ENCODE measurements at places on chromosomes 5 and 9.

- DNase-seq = no peak
Measured at GRCh38 chr9:134917431-134918373, at the start of gene FCN1. FCN1 (minus strand) TSS chr9:134917912; CDS start chr9:134917871, 41 bp downstream.

DNA sequence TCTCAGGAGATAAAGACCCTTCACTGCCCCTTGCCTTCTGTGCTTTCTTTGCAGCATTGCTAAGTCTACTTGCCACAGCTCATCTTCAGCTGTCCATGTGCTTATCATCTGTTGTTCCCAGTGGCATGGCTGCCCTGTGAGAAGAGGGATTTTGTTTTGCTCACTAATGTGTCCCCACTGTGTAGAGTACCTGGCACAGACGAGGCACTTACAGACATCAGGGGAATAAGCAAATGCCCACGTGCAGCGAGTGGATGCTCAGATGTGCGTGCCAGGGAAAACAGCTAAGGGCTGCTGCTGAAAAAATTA lies 31.0 kb downstream of the DAP start:
- no peak for DNase-seq

DNA sequence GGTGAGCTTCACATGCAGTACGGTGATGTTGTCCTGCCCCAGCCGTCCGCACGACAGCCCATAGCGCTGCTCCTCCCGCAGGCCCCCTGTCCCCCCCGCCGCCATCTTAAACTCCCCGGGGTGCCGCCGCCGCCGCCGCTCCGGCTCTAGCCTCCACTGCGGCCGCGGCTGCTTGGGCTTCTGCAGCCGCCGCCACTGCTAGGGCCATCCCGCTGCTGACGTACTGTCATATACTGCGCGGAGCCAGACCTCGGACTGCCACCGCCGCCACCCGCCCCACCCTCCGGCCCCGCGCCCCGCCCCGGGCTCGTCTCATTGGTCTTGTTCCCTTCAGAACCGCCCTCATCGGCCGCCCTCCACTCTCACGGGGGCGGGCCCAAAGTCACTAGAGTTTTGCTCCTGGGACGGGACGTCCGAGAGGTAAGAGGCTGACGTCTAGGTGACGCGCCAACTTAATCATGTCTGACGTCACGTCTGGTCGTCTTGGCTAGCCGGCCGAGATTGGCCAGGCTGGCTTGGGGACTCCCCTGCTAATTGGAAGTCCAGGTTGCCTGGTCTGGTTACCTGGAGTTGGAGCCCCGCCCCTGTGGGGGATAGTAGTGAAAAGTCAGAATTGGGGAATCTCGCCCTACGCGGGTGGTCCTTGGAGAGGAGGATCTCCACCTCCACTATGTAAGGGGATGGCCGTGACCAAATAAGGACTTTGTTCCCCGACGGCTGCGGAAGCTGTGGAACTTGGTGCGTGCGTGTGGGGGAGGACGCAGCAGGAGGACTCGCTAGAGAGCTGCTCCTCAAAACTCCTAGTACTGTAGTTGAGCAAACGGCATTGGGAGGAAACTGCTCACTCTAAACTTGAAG lies at the start of gene ELL2:
TSS of gene ELL2 (minus strand) at position 235 of the 858 bp plus-strand sequence. CDS start at position 105, 130 bp downstream.
- peak; percentile 99 for DNase-seq

- DNase-seq = no peak
Measured at GRCh38 chr9:80952363-80952922, 736.9 kb downstream of the TLE1 start.

DNA sequence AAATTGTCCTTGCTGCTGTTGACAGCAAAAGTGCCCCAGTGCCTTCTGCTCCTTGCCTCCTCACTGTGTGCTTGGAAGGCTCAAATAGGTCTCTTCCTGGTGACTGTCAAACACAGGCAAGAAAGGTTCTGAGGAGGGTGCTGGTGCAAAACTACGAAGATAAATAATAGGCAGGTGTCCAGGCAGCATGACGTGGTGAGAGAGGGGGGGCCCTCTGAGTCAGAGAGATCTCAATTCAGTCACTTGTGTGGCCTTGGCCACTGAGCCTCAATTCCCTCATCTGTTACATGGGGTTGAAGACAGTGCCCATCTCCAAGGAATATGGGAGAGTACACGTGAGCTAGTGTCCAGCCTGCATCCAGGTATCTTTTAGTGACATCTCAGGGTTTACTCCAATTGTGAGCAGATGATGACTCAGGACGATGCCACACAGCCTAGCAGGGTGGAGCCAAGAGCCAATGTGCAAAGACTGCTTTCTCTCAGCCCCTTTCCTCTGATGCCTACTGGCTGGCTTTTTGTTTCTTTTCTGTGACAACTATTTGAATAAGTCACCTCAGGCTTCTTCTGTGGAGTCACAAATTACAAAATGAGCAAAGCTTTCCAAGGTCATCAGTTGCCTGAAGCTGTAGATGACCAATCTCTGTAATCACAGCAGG lies 29.7 kb upstream of the SMIM32 start:
- no peak for DNase-seq

GRCh38 chr5:118008779-118009178 lies 979.6 kb downstream of the DTWD2 start:
- DNase-seq = no peak

- DNase-seq = no peak
Measured at GRCh38 chr9:88528080-88528790, 6.7 kb upstream of the NXNL2 start.

DNA sequence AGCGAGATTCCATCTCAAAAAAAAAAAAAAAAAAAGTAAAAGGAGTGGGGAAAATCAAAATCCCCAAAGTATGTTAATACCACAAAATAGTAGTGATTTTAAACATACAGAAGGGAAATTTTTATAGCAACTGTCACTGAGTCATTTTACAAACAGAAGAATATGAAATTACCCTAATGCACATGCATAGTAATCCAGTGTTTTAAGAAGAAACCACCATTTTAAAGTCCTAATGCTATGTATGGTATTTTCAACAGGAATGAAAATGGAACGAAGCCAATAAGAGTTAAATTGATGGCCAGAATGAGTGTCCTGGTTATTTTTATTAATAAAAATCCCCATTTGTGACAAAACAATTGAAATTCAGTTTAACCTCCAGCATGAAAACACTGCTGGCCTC lies 26.7 kb upstream of the NXNL2 start:
- no peak for DNase-seq

DNA sequence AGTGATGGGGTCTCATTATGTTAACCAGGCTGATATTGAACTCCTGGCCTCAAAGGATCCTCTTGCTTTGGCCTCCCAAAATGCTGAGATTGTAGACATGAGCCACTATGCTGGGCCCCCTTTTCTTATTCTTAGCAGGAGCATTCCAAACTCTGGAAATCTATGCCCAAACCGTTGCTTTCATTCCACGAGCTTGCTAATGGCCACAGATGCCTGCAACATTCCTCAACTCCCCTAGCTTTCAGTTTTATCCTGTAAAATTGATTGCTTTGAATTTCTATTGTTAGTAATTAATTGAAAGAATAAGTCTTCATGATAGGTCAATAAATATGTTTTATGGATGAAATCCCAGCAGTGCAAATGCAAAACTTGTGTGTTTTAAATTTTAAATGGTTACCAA lies 564.8 kb upstream of the WWC1 start:
- no peak for DNase-seq

DNA sequence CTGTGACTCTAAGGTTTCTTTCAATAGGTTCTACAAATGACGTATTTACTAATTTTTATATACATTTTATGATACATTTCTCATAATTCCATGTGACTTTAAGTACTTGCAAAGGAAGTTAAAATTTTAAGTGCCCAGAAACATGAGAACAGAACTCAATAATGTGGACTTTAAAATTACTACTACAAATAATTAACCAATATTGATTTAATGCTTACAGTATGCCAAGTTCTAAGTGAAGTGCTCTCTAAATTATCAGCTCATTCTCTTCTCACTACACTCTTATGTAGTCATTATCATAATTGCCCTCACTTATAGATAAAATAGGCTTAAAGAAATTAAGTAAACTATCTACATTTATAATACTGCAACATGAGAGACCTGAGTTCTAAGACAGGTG lies 1690.7 kb upstream of the CDH9 start:
- DNase-seq = no peak

DNA sequence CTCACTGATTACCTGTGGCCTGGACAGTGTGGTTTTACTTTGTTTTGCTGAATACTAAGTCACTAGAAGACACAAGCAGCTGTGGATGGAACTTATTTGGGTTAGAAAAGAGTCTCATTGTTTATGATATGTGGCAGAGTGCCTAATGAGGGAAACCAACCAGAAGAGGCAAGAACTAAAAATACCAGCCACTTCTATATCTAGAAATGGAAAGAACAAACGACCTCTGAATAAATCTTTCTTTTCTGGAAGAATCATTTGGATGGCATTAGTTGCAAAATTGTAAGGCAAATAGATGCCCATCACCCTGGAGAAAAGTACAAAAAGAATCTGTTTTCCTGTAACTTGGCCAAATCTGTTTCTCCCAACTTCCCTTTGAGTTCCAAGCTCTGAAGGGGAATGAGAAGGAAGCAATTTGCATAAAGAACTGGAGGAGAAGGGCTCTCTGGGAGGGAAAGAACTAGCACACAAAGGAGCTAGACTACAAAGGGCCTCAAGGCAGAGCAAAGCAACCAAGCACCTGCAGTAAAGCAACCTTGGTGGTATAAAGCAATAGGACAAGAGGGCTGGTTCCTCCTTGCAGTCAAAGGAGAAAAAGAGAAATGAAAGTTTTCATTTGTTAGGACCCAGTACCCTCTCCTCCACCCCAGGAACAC lies 455.4 kb downstream of the CAAP1 start:
- DNase-seq = no peak

DNA sequence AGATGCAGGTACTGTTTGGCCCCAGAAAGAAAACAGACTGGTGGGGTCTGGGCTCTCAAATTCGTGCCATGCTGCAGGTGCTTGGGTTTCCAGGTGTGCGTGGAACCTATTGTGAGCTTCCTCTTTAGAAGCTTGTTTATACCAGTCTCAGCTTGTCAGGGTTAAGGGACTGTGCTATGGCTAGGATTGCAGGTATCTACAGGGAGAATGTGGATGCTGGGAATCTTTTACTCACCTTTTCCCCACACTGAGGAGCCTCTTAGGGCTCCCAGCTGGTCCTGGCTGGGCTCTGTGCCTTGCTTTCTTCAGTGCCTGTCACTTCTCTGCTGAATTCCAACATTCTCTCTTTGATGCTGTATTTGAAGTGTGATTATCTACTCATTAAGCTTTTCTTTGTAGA lies 111.8 kb downstream of the WDR70 start:
- no peak for DNase-seq

DNA sequence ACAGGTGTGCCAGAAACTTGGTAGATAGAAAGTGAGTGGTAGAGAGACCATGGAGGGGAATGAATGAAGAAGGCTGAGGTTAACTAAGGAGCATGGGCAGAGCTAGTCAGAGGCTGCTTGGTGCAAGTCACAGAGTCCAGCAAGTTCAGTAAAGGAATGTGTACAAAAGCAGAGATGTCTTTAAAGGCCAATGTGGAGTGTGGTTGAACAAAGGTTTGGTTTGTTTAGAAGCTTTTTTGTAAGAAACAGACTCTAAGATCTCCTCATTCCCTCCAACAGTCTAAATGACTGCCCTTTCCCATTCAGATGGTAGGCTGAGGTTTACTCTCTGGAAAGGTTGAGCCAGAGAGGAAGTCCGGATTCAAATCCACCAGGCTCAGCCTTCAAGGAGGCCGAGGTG lies 84.2 kb downstream of the TNC start:
- no peak for DNase-seq

DNA sequence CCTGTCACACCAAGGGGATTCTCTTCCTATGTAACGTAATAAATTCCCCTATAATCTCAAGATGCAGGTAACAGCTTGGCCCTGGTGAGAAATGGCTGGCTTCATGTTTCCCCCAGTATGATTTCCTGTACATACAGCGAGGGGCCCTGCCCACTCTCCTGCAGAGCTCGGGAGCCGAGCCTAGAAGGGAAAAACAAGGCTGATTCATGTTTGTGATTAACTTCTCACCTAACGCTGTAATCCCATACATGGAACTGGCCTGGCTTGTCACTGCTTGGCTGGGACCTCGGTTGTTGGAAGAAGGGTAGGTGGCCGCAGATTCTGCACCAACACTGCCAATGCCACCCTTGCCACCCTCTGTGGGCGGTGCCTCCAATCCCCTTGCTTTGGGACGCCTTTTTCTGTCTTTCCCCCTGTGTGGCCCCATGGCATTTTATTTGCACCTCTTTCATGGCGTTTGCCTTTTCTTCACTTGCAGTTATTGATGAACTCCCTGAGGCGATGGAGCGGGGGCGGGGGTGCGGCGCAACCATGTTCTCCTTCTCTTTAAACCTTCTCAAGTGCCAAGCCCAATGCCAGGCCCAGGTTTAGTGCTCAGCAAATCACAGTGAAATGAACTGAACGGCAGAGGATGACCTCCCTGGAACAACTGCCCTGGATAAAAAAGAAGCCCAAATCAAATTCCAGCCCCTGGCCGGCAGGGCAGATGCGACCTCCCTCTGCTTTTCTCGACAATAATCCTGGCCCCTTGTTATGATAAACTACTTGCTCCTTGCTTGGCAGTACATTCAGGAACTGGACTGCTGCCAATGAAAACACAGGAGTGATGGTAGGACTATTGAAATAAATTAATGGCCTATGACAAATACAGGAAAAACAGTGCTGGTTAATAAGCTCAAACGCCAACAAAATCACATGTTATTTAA lies 108.1 kb downstream of the TMEM174 start:
- DNase-seq = no peak

DNA sequence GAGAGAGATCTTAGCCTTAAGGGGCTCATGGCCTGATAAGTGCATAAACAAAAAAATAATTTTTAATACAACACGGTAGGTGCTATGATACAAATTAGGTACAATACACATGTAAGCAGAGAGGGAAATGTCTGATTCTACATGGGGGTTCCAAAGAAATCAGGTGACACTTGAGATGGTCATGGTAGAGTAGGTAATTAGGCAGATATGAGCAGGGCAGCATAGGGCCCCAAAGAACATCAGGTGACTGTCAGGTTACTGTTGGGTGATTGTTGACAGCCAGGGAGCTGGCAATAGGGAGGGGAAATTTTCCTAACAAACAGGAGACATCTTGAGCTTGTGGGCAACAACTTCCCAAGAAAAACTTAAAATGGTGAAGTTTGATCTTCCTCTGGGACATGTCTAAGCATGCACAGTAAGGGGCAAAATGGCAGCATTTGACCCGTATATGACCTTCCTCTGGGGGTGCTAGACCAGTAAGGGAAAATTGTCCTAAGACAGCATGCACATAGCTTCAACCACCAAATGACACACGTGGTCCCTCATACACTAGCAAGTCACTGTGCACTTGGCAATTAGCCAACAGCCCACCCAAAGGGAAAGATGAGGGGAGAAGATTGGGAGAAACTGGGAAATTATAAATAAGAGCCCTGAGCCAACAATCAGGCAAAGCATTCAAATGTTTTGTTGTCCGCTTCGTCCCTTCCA lies 37.3 kb upstream of the TENT4A start:
- DNase-seq = no peak
